ENCODE measurements at places on chromosomes 4 and X.

DNA sequence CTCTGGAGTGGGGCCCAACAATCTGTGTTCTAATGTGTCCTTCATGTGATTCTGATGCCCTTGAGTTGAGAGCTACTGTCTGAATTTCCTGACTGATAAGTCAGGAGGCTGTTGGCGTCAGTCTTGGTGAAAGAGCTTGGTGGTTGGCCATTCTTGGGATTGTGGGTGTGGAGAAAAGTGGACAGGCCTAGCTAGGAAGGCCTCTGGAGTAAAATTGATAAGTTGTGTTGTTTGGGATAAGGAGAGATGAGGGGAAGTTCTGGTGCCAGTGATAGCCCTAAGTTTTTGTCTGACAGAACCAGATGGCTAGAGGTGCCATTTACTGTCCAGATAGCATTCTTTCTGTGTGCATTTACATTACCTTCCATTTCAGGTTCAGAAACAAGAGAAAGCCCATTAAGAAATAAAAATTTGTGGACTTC lies 11.7 kb downstream of the NSD2 start:
- DNase-seq, result no peak

DNA sequence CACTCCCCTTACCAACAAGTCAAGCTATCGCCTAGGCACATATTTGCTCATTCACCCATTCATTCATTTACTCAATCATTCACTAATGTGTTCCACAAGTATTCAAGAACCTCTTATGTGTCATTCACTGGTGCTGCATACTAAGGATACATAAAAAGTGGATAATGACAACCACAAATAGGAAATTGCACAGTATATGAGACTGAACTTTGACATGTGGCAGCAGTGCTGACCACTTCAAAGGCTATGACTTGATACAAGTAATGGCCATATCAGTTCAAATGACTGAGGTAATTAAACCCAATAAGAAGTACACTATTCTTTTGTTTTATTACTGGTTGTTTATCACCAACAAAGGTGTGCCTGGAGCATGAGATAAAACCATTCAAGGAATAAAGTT lies 282.5 kb downstream of the KLHL13 start:
- no peak for DNase-seq

GRCh38 chrX:71253253-71254091 lies 468 bp downstream of the ZMYM3 start:
- DNase-seq, result no peak

- DNase-seq, result no peak
These were observed 71.3 kb downstream of the ANKRD17 start for GRCh38 chr4:73187325-73187724.

DNA sequence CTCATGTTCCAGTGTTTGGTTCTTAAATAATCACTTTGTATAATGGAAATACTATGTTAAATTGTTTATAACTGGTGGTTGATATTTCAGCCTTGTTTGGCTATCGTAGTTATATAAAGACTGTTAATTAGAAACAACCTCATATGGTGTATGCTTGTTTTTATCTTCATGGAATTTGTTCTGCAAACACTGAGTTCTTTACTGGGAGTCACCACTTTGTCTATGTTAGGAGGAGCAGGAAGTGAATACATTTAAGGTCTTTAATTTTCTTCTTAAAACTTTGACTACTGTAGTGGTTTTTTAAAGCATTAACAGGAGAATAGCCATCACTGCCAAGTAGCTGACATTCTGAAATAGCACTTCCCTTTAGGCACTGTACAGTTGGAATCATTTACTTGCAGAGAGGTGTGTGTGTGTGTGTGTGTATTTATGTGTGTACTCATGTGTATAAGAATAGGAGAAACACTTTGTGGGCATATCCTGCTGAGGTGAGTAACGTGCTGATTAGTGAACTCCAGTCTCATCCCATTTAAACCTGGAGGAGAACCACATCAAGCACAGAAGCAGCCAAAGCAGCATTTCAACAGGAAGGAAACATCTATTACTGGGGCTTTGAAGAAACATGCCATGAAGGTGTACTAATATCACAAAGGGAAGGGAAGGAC lies 37.8 kb downstream of the TET2 start:
- DNase-seq, result no peak

GRCh38 chr4:14028862-14029261 lies 401.3 kb upstream of the BOD1L1 start:
- no peak for DNase-seq

DNA sequence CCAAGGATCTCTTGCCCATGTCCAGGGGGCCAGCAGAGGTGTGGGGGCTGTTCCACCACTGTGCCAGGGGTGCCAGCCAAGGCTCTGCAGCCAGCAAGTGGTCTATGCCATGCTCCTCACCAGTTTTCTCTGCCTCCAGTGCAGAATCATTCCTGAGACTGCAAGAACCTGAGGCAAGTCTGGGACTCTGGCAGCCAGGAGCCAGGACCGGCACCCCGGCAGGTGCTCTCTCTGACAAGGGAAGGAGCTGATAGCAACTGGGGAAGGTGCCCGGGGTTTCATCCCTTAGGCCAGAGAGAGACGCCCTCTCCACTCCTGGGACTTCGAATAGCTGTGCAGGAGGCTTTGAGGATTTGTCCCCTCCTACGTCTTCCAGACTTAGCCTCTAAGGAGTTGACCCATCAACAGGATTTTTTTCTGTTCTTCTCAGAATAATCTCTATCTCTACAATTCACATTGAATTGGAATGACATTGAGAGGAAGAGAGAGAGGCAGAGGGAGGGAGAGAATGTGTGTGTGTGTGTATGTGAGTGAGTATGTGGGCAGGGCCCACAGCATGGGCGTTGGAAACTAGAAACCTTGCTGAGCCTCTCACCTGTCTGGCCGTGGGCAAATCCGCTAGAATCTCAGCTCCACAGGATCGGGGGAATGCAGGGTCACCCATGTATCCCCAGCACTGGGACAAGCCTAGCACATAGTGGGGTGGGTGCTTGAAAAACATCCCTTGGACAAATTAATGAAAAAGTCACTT lies 74.5 kb upstream of the AFAP1 start:
- DNase-seq, result no peak

DNA sequence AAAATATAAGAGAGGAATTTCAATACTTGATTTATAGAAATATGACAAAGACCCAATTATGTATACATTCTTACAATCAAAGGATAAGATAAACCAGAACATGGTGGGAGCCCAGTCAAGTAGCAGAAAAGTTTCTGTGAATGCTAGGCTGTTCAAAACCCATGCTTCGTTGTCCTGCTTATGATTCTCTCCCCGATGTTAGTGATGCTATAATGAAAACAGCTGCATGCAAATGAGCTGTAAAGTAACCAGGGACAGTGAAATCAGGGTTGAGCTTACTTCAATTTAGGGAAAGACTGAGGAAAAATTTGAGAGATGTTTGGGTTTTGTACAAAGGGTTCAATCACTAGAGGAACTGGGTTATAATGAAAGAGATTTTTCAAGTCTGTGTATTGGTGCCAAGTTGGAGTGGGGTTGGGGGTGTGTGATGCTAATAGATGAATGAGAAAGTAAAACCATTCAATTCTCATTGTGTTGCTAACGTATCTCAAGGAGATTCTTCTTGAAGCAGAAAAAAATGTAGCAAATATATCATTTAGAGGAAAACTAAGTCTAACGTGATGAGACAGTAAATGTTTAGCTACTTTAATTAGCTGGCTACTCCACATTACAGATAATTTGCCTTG lies 59.3 kb upstream of the PPP1R2C start:
- DNase-seq, result no peak

DNA sequence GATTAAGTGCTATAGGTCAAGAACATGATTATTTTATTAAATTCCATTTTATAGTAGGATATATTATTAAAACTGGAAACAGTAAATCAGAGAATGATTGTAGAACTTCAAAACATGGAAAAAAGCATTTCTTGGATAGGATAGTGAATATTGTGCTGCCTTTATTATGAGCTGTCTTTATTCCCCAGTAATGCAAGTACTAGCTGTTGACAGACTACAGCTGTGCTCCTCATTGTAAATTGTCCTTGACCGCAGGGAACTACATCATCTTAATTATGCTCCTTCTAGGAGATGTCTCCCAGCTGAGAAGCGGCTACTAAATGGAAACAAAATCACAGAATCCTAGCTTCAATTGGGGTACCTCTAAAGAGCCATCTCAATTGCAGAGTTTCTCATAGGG lies 1457.2 kb upstream of the PCDH7 start:
- DNase-seq, result no peak

- DNase-seq, result no peak
These were observed 742.3 kb upstream of the POU3F4 start for GRCh38 chrX:82765811-82766210.

GRCh38 chrX:107834275-107835201 lies 8.9 kb downstream of the MID2 start:
- no peak for DNase-seq

DNA sequence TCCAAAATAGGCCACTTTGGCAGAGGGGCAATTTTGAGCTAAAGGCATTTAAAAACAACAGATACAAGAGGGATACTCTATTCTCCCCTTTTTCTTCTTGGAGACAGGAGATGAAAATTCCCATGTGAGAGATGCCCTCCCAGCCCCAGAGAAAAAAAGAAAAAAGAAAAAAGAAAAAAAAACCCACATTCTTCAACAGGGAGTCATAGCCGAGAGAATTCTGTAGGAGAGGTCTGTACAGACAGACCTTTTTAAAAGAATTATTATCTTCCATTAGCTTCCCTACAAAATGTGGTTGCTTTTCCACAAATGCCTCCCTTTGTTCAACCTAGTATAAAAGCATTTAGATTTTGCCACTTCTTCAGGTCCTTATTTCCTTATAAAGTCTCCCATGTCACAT lies 89.9 kb downstream of the SPCS3 start:
- DNase-seq, result no peak

GRCh38 chr4:64144994-64145393 lies 264.3 kb downstream of the TECRL start:
- DNase-seq, result no peak

GRCh38 chr4:10273030-10273429 lies 156.4 kb upstream of the WDR1 start:
- DNase-seq, result no peak

- no peak for DNase-seq
These were observed 170.2 kb downstream of the PPP3CA start for GRCh38 chr4:101177154-101177553.

DNA sequence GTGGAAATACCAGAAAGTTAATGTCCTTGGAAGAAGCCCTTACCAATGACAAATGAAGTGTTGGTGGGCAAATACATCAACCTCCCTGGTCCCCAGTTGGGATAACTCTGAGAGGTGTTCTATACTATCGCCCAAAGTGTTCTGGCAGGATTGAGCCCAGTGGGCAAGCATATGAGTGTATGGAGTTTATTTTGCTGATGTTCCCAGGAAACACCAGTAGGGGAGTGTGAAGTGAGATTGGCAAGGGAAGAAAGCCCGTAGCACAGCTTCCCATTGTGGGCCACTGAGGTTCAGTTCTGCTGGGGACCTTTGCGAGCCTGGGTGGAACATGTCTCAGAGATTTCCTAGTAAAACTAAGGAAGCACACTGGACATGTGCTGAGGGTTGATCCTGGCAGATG lies 65.1 kb downstream of the ARHGAP6 start:
- no peak for DNase-seq

GRCh38 chr4:24219209-24219608 lies 329.4 kb upstream of the PPARGC1A start:
- DNase-seq, result no peak

DNA sequence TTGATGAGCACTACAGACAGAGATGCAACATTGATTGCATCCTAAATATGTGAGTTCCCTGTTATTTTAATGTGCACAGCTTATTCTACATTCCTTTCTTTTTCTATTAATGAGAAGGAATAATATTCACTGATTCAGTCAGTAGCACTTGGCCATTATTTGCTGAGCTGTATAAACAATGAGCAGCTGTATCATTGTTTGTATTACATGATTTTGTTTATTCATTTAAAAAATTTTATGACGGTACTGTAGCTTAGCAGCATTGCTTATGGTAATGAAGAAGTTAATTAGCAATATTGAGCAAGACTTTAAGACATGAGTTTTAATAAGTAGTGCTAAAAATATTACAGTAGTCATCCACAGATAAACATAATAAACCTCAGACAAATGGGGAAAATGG lies 582.0 kb downstream of the ADGRL3 start:
- no peak for DNase-seq

DNA sequence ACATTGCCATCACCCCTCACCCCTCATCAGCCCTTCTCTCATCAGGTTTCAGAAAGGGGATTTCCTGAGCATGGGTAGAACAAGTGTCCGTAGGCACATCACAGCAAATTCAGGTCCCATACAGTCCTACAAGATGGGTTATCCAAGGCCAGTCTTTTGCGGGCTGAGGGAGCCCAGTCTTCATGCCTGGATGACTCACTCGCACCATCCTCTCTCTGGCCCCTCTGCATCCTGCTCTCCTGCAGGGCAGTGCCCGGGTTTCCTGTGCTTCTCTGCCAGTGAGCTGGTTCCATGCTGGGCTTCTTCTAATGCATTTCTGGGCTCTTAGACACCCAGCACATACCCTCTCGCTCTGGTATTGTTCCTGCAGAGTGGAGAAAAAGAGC lies 7.3 kb upstream of the INTS6L start:
- DNase-seq, result no peak

DNA sequence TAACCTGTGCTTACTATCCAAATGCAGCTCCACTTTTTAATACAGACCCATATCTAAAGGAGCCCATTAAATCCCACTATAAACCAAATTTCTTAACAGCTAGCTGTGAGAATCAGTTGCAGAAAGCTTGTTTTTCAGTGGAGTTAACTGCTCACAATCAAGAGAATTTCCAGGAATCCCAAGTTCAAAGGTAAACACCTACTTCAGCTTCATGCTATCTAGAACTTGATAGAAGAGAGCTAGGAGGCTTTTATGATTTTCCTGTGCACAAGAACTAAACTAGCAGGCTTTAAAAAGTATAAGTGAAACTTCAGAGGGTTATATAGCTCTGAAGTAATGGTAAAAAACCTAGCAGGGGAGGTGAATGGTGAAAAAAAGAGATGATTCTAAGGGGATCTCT lies 96.2 kb upstream of the PABPC4L start:
- no peak for DNase-seq

GRCh38 chr4:1357356-1358248 lies 10.6 kb downstream of the UVSSA start:
- DNase-seq, result no peak

DNA sequence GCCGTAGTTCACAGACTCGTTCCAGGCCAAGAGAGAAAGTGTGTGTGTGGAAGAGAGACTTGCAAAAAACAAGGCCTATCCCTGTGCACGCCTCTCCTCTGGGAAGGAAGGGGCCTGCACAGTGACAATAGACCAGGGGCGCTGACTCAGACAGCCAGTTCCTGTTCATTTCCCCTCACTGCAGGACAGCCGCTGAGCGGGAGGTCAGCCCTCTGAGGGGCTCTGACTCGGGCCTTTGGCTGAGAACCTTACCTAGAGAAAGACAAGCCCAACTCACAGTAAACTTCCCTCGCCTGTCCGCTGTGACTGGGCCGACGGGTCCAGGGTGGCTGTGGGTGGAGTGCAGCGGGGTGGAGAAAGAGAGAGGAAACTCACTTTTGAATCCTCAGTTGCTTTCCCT lies 52.1 kb downstream of the RTL5 start:
- no peak for DNase-seq

DNA sequence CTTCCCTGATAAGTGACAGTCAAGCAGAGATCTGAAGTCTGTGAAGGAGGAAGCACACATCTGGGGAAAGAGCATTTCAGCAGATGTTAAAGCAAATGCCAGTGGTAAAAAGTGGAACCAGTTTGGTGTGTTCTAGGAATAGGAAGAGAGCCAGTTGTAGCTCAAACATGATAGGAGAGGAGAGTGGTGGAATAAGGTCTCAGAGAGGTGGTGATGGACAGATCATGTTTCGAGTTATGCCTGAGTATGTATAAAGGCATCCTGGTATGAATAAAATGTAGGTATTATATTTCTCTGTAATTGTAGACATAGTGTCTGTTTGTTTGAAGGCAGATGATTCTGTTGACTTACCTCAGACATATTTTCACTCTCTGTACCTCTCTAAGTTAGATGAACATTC lies 89.1 kb downstream of the LARP7 start:
- DNase-seq, result no peak

GRCh38 chr4:98686043-98686707 lies 27.8 kb upstream of the TSPAN5 start:
- DNase-seq, result no peak

All from stimulated activated CD8-positive, alpha-beta memory T cell treated with anti-CD3 and anti-CD28 coated beads, Interleukin-4, amount 100 ng/mL, for 4 hours (primary cell).